SK-MEL-5 (cell line): ENCODE measurements at places on chromosomes 1 and 21. TPM values are rescaled to one million over a fixed set of nuclear protein-coding genes. Genes with fewer than 3 reads are reported as not detected.

Gene NSL1
- 34.7 and 42.5 TPM in 2 replicates for total RNA-seq

GRCh38 chr1:199221371-199222150 is 582.7 kb downstream of the PTPRC start:
- DNase-seq = no peak

Gene DCST2
- 0.18 TPM in 1 of 2 replicates, not detected in the other for total RNA-seq

DNA sequence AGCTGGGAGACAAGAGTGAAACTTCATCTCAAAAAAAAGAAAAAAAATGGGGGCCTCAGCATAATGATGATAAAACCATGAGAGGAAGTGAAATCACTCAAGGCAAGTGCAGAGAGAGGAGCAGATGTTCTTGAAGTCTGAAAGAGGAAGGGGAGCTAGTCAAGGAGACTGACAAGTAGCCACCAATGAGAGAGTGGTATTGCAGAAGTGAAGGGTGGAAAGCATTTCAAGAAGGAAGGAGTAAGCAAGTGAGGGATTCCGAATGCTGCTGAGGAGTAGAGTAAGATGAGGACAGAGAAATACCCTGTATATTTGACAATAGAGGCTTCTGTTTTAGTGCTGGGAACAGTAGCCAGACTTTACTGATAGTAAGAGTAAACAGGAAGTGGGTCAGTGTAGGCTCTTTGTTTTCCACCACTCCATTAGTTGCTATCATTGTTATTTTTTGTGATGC is 2.9 kb downstream of the TATDN3 start:
- peak; percentile 86 for DNase-seq

- DNase-seq = no peak
Measured at GRCh38 chr1:168913711-168914463, 184.9 kb upstream of the DPT start.

Gene CLDN19
- total RNA-seq = not detected in 2 replicates

Gene LRIF1
- total RNA-seq = 27.3 and 29.7 TPM in 2 replicates

DNA sequence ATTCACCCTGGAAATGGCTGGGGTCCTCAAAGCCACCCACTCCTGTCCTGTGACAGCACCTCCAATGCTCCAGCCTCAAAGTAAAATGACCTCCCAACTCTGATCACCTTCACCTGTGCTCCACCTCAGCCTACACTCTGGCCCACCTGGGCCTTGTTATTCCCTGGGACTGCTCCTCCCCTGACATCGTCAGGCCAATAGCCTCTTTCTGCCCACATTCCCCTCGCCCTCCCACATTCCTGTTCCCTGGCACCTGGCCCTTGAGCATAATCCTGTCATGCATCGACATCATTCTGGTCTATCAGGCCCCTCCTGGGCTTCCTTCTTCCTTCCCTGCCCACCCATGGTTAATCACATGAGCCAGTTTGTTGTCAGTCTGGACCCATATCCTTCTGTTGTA is 13.2 kb upstream of the BCAR3 start:
- DNase-seq = no peak

DNA sequence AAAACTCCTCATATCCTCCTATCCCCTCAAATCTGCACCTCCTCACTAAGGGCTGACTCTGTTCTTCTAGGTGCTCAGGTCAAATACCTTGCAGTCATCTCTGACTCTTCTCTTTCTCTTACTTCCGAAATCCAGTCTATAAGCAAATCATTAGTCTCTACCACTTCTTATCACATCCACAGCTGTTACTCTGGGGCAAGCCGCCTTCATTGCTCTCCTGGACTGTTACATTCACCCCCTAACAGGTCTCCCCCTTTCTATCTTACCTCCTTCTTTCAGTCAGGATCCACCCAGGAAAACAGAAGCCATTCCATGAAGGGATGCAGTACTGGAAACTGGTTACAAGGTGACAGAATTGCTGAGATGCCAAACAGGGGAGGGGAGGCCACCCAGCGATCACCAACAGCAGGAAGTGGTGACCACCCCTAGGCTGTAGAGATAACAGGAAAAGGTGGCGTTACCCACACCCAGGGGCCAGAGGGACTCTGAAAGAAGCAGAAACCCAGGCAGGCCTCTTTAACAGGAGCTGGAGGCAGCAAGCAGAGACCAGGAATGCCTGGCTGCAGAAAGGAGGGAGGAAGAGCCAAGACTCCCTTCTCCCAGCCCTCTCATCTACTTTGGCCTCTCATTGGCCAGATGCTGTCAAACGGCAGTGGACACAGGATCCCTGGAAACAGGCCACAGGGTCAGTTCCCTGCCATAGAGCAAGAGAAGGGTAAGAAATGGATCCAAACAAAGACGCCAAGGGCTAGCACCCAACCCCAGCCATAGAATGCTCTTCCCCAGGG is 55.5 kb upstream of the FOXO6 start:
- no peak for DNase-seq

GRCh38 chr1:78408192-78408591 is 82.6 kb upstream of the PTGFR start:
- DNase-seq = no peak
